ENCODE measurements at places on chromosomes 2 and 18.

- no peak for DNase-seq
Observed at GRCh38 chr2:111121028-111121827, 514 bp downstream of the BCL2L11 start.

GRCh38 chr2:230765611-230766300 lies 53.1 kb downstream of the CAB39 start:
- no peak for DNase-seq

GRCh38 chr2:239973386-239973785 lies 51.8 kb downstream of the NDUFA10 start:
- DNase-seq: no peak

GRCh38 chr18:7722955-7723354 lies 155.8 kb downstream of the PTPRM start:
- DNase-seq: no peak

- DNase-seq: no peak
Observed at GRCh38 chr2:44972771-44973535, 31.5 kb downstream of the SIX3 start.

GRCh38 chr2:238024986-238025385 lies 35.8 kb upstream of the SCLY start:
- no peak for DNase-seq

DNA sequence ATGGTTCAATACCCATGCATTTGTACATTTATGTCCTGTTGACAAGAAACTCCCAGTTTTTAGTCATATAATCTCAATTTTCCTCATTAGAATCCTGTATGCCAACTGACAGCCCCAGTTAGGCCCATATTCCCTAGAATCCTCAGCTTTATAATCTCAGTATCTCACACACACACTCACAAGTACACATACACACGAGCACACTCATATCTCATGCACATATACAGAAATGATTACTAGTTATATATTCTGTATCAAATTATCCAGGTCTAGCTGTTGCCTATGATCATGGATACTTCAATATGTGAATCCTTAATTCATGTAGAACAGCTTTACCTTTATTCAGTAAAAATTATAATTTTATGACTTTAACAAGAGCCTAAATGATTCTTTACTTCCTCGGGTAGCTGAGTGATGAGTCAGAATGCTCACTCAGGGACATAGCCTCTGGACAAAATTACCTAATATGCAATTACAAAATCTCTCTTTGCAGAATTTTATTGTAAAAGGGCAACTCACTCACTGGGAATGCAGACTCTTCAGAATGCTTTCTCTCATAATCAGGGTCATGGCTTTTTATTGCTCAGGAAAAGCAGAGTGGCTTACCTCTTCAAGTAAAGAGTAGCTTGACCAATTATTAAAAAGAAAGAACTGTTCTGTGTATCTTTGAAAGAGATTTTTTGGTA lies 193.6 kb upstream of the PIK3C3 start:
- DNase-seq: no peak

GRCh38 chr2:241929551-241930490 lies 60.3 kb downstream of the RTP5 start:
- DNase-seq: no peak
